Head of caudate nucleus (tissue), 42 donors: ENCODE measurements at places on chromosomes 1 and 21.

- no peak for DNase-seq
Observed at GRCh38 chr1:47767741-47768100, 229.5 kb downstream of the TRABD2B start.

DNA sequence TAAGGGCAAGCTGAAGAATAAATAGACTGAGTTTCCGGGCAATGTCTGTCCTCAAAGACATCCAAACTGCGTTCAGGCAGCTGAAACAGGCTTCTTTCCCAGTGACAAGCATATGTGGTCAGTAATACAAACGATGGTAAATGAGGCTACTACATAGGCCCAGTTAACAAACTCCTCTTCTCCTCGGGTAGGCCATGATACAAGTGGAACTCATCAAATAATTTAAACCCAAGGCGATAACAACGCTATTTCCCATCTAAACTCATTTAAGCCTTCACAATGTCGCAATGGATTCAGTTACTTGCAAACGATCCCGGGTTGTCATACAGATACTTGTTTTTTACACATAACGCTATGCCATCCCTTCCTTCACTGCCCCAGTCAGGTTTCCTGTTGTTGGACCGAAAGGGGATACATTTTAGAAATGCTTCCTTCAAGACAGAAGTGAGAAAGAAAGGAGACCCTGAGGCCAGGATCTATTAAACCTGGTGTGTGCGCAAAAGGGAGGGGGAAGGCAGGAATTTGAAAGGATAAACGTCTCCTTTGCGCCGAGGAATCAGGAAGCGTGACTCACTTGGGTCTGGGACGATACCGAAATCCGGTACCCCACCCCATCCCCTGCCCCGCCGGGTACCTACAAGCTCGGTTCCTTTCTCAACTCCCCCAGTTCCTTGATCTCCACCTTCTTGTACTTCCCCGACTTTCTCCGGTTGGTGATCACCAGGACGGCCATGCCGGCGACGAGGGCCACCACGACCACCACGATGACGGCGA lies 1.3 kb downstream of the TACSTD2 start:
- DNase-seq, result no peak

- no peak for DNase-seq
Observed at GRCh38 chr1:117633068-117633345, 27.2 kb downstream of the TENT5C start.

DNA sequence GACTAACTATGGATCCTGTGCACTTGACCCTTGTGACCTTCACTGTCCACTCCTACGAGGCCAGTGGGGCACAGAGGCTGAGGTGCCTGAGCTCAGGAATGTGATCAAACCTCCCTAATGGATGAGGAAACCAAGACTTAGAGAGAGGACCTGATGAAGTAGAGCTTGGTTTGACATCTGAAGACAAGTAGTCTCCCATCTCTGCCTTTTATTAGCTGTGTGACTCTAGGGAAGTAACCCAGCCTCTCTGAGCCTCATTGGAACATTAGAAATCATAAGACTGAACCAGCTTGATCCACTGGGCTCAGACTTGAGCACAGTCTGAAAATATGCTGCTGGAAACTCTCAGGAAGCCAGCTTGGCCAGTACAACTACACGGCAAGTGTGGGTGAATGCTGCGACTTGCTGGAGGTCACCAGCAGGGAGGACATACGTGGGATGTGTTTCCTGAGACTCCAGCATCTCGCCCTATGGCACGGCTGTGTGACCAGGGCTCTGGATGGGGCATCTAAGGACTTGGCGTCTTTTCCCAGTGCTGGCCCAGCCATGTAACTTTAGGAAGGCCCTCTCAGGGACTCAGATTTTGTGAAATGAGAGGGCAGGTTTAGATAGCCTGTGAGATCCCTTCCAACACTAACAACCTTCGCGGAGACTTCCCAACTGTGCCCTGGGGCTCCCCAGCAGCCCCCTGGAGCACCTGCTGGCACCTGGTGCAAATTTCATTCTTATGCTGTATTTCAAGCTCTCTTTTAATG lies 10.5 kb downstream of the CDCP2 start:
- DNase-seq, result no peak

DNA sequence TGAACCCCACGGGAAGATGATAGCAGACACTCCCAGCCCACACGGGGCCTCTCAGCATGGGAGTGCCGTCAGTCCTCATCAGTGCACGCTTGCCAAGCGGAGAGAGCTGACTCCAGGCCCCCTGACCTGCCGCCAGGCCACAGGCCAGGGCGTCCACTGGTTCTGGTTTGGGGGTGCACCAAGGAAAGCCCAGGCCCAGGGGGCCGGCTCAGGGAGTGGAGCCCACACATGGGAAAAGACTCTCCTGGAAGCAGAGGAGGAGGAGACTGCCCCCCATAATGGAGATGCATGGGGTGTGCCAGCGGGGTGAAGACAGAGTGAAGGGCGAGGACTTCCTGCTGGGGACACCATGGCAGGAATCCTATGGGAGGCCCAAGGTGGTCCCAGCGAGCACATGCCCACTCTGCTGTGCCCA lies 6.4 kb downstream of the TRIM11 start:
- DNase-seq, result peak; percentile 21

DNA sequence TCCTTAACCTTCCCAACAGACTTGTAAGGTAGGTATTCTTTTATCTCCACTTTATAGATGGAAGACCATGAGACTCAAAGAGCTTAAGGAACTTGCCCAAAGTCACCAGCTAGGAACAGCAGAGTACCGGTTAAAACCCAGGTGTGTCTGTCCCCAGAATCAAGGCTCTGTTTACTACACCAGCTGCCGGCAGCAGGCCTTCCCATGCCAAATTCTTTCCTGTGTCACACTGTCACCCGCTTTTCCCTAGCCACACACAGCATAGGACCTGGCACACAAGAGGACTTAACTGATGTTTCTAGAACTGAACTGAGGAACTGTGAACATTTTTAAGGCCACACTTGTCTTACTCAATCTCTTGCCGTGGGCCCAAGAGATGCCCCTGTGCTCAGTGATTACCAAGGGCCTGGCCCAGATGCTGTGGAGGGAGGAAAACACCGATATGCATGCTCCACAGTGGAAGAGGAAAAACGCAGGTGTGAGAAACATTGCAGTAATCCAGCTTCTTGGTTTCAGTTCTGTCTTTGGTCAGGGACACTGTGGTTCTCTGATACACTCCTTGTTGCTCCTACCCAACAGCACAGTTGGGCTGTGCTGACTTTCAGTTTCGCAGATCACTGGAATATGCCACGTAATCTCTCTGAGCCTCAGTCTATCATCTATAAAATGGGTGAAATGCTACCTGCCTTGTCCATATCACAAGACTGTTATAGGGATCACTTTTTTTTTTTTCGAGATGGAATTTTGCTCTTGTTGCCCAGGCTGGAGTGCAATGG lies 13.9 kb upstream of the LY9 start:
- no peak for DNase-seq

DNA sequence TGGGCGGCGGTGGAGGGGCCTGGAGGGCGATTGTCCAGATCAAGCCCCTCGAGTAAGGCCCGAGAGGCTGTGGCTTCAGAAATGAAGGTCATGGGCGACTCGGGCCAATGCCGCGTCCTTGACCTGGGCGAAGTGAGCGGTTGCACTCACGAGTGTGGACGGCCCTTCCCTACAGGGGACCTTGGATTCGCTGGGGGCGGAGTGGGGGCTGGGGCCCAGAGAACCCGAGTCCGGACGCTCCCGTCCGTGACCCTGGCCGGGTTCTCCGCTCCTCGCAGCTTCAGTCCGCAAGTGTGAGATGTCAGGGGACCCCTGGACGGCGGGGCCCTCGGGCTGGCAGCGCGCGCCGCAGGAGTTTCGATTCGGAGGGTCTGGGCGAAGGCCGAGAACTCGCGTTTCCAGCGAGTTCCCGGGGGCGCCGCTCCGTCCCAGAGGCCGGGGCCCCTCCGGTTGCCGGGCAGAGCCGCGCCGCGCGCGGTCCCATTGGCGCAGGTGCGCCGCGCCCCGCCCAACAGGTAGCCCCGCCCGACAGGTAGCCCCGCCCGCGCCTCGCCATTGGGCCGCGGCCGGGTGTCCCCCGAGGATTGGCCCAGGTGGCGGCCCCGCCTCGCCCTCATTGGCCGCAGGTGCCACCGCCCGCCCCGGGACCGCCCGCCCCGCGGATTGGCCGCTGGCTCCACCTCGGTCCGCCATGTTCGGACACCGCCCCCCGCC lies at the start of gene PRKCZ:
PRKCZ (plus strand) TSS at position 694 of the 714 bp plus-strand sequence. CDS start 220 bp downstream, outside the sequence.
- DNase-seq, result peak; percentile 75

- DNase-seq, result no peak
Observed at GRCh38 chr1:8661185-8662110, 156.0 kb downstream of the RERE start.

- no peak for DNase-seq
Observed at GRCh38 chr21:36377391-36377842, 7.8 kb upstream of the CHAF1B start.

DNA sequence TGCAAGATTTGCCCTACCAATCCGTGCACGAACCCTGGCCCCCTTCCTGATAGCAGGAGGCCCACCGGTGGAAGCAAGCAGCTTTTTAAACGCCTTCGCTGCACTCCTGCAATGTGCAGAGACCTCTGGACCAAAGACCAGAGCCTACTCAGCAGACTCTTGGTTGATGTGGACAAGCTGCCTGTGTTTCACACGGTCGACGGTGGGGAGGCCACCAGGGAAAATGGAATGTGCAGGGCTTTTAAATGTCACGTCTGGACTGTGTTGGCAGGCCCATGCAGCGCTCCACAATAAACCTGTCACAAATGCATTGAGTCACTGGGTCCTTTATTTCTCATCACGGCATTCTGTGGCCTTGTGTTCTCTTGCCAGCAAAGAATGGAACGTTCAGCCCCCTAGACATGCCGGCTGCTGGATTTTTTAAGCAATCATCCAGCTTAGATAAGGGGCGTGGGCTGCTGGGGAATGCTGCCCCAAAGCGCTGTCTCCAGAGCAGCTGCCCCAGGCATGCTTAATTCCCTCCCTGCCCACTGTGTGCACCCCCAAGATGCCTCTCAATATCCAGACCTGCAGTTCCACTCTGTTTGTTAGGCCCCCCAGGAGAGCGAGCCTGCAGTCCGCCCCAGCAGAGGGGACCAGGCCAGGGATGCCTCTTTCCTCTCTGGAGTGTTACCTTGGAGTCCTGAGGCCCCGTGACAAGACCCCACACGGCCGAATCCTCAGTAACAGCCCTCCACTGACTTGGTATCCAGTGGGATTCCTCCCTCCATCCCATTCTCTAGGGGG lies 71.3 kb downstream of the ATP5PO start:
- DNase-seq, result no peak

- no peak for DNase-seq
Observed at GRCh38 chr1:23400324-23401114, 24.0 kb downstream of the TCEA3 start.

DNA sequence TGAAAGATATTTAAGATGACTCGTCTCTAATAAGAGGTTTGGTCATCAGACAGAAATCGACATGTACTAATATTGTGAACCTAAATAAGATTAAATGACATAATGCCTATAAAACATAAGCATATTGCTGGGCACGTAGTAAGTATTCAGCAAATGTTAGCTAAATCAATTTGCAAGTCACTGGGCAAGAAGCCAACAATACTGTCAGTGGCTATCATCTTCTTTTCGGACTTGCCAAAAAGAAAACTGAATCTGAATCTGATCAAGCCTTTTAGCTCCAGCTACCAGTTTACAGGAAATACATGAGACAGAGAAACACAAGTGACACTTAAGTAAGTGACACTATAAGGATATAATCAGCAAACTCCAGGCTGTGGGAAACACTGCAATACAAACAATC lies 46.0 kb downstream of the RPL5 start:
- DNase-seq, result no peak

- no peak for DNase-seq
Observed at GRCh38 chr1:205973377-205974232, 29.6 kb downstream of the RAB7B start.

DNA sequence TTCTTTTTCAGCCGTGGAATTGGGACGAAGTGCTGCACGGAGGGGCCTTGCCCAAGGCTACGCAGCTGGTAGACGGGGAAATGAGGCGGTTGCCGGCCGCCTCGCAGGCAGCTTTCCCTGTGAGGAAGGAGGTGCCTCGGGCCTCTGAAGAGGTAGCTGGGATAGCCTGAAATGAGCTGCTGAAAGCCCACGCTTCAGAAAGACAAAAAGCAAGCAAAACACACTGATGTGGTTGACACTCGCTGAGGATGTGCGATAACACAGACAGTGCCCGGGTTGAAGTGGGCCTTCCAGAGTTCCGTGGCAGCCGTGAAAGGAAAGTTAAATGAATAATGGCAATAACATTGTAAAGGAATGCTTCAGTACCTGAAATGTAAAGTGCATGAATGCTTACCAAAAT lies 47.2 kb downstream of the S1PR1 start:
- DNase-seq, result no peak

- no peak for DNase-seq
Observed at GRCh38 chr1:245901565-245901964, 605.5 kb downstream of the SMYD3 start.

GRCh38 chr1:43455213-43455889 lies 1.6 kb upstream of the HYI start:
- no peak for DNase-seq

- DNase-seq, result no peak
Observed at GRCh38 chr1:59580257-59580656, 234.5 kb upstream of the HOOK1 start.

- DNase-seq, result no peak
Observed at GRCh38 chr1:201503397-201504176, 3.3 kb downstream of the CSRP1 start.

- DNase-seq, result no peak
Observed at GRCh38 chr1:36874271-36875060, 159.8 kb downstream of the GRIK3 start.

DNA sequence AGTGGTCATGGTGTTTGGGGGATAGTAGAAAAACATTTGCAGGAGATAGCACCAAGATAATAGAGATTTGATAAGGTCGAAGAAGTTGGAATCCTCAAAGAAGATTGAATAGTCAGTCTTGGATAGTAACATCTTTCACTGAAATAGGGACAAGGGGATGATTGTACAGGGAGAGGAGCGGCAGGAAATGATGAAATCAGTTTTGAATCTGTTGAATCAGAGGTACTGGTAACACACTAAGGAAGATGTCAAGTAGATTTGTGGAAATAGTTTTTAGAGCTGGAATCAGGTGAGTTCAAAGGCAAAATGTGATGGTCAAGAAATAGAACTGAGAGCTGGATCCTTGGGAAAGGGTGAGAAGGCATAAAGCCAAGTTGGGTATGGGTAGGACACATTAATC lies 26.5 kb downstream of the CAP1 start:
- no peak for DNase-seq
